ENCODE measurements at places on chromosomes 4 and X. TPM values are rescaled to one million over a fixed set of nuclear protein-coding genes. Genes with fewer than 3 reads are reported as not detected.

DNA sequence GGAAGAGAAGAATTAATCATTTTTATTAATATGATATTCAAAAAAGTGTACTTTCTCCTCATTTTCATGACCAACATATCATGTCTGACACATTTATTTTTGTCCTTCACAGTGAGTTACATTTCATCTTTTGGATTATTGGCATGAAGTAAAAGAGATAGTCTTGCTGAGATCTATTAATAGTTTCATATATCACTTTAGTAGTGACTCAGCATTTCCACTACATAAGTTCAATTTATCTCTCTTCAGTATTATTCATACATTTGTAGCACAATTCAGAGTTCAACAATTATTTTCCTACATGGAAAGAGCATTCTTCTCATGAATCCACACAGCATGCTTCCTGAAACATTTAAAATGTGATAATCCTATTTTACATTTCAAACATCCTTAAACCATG lies 1461.1 kb downstream of the TECRL start:
- no peak for DNase-seq

DNA sequence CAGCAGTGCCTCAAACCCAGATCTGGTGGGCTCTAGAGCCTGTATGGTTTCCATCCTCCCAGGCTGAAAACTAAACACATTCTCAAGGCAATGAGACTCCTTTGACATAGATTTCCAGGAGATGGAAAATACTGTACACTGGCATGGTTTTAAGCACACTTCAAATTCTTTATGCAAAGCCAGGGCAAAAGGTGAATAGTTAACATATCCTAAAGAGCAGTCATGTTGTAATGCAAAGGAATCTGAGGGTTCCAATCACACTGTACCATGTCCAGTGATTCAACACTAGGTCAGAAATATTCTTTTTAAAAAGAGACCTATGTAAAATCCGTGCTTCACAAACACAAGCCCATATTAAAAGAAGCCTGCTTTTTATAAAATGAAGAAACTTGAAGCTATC lies 195.3 kb downstream of the QDPR start:
- DNase-seq = no peak

- no peak for DNase-seq
These were observed 139.9 kb upstream of the SLC4A4 start for GRCh38 chr4:71198958-71199357.

- DNase-seq = no peak
These were observed 199.5 kb downstream of the GASK1B start for GRCh38 chr4:157973297-157973696.

DNA sequence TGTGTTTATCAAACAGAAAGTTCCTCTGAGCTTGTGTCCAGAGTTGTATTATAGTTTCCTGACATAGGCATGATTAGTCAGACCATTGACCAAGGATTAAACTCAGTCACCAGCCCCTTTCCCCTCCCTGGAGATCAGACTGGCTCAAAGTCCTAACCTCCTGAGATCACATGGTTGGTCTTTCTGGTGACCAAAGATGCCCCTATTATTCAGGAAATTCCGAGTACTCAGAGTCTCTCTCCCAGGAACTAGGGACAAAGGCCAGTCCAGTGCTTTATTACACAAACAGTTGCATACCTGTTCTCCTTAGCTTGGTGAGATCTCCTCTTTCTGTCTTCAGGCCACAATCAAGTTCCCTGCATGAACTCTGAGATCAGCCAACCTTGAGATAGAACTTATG lies 14.5 kb upstream of the ENPP6 start:
- no peak for DNase-seq

DNA sequence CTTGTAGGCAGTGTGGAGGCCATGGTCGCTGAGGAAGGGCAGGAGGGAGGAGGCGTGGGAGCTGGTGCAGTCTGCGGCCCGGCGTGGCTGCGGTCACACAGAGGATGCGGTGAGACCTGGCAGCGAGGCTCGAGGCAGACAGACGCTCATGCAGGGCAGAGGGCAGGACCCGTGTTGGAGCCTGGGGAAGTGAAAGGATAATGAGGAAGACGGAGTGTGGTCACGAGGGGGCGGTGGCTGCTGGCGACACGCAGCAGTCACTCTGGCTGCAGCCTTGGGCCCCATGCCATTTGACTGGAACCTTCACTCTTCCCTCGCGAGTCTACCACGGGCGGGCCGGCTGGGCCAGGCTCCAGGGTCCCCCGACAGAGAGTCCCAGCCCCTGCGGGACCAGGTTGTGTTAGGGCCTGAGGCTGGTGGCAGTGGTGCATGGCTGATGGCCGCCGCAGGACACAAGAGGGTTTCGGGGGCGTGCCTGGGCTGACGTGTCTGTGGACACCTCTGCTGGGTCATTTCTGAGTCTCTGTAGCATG lies 68.8 kb upstream of the HGFAC start:
- no peak for DNase-seq

- DNase-seq = no peak
These were observed 549.0 kb upstream of the MAGEB2 start for GRCh38 chrX:29666366-29666765.

GRCh38 chrX:34658326-34658725 lies 1.2 kb upstream of the TMEM47 start:
- DNase-seq = no peak

DNA sequence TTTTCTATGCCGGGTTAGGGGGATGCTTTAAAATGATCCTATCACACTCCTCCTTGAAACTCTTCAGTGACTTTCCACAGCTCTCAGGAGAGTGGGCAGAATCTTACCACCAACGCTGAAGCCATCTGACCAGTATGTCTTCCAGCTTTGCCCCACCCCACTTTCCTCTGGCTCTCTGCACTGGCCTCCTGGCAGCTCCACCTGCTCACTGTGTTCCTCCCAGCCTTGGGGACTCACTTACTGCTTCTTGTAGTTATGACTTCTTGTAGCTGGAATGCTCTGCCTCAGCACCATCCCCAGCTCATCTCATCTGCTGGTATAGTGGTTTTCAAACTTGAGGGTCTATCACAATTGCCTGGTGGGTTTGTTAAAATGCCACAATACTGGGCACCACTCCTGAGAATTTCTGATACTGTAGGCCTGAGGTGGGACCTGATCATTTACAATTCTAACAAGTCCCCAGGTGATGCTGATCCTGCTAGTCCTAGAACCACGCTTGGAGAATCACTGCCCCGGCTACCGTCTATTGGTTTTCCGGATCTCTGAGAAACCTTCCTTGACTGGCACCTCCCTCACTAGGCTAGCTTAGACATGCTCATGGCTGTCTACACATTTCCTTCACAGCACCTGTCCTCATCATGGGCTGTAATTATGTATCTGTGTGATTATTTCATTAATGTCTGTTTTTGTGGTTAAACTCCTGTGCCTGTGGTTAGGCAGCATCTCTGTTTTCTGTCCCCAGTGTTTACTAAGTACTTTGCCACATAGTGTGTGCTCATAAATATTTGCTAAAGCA lies 152.2 kb downstream of the MGST2 start:
- no peak for DNase-seq

GRCh38 chr4:144300616-144301015 lies 160.1 kb upstream of the GYPA start:
- DNase-seq = no peak

GRCh38 chrX:68755616-68756125 lies 73.2 kb upstream of the EFNB1 start:
- DNase-seq = no peak

GRCh38 chr4:142909908-142910307 lies 63.8 kb upstream of the INPP4B start:
- no peak for DNase-seq

DNA sequence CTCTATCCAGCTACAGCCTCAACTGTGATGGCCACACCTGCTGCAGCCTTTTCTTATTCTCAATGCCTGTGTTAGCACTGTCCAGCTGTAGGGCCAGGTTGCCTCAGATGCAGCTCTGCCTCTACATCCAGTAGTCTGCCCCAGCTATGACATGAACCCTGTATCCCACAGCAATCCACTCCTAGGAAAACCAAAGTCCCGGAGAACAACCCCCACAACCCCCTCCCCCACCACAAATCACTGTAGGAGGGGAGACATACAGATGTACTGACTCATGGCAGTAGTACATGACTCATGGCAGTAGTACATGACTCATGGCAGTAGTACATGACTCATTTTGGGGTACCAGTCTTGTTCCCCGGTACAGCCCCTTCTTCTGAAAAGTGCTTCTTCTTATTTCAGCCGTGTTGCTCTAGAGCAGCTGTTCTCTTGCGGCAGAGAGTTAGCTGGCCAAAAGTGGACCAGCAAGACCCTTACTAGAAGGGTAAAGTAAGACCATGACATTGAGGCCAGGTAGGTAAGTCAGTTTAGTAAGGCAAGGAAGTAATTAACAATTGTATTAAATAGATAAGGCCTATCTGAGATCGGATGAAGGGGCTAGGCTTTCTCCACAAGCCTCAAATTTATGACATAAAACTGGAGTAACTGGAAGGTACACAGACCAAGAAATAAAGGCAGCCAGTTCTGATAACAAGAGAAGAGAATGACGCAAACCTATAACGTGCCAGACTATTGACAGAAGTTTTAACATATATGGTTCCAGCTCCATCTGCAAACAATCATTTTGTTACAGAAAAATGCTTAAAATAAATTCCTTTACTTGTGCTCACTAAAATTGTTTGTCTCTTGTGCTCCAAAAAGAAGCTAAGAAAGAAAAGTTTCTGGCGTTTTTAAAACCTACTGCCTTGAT lies 221.4 kb downstream of the TACR3 start:
- DNase-seq = no peak

GRCh38 chr4:575281-576141 lies 584 bp downstream of the TMEM271 start:
- peak; percentile 4 for DNase-seq

- no peak for DNase-seq
These were observed 327.1 kb upstream of the GIMD1 start for GRCh38 chr4:106695501-106696262.

DNA sequence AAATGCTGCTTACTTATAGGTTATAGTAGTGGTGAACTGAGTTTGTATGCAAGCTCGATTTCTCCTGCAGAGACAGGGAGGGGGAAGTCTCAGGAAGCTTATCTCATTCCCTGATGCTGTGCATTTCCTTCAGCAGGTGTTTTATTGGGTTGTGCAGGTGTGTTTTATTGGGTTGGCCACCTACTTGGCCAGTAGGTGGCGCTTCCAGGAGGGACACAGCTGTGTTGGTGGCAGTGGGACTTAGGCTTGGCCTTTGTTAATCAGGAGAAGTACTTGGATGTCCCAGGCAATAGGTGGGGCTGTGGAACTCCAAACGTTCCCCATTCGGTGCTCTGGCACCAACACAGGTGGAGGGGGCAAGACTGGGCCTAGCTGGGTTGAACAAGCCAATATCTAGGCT lies 196.0 kb upstream of the DCAF8L1 start:
- no peak for DNase-seq

DNA sequence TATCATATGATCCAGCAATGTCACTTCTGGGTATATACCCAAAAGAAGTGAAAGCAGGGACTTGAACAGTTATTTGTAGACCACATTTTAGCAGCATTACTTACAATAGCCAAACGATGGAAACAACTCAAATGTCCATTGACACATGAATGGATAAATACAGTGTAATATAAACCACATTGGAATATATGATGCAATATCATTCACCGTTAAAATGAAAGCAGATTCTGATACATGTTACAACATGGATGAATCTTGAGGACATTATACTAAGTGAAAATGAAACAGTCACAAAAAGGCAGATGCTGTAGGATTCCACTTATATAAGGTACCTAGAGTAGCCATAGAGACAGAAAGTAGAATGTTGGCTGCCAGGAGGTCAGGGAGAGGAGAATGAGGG lies 130.5 kb upstream of the SMAD1 start:
- no peak for DNase-seq

DNA sequence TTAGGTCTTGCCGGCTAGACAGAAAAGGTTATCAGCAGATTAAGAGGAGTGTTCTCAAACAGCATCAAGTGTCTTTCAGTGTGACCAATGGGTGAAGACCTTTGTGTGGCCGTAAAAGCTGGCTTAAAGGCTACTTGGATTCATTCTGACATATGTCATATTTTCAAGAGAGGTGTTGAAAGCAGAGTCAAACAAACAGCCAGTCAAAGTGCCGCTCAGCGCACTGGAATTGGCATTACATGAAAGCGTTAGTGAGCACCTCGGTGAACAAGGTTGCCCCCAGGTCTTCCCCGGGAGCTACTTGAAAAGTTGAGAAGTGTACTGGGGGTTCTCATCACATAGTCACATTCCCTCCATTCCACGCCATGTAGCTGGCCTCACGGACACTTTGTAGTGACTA lies 148.9 kb downstream of the SOX3 start:
- DNase-seq = no peak

- DNase-seq = no peak
These were observed 4.4 kb upstream of the ZFP92 start for GRCh38 chrX:153406903-153407302.

The SLC39A8 gene
- total RNA-seq = 22.8 TPM

The FANCB gene
- total RNA-seq = 4.3 TPM

The CENPVL2 gene
- total RNA-seq = not detected

The GAK gene
- 51.0 TPM for total RNA-seq

The CCNB3 gene
- total RNA-seq = 1.4 TPM

The MAGEA2 gene
- not detected for total RNA-seq

The RAB9B gene
- total RNA-seq = not detected

The NPFFR2 gene
- not detected for total RNA-seq

The CD40LG gene
- not detected for total RNA-seq

The JAKMIP1 gene
- 3.4 TPM for total RNA-seq

The SPP1 gene
- 7,203 TPM for total RNA-seq

The H2BW2 gene
- total RNA-seq = not detected

The MTMR1 gene
- total RNA-seq = 4.2 TPM

The FMR1NB gene
- not detected for total RNA-seq
